ENCODE measurements at places on chromosomes 2 and 18.

DNA sequence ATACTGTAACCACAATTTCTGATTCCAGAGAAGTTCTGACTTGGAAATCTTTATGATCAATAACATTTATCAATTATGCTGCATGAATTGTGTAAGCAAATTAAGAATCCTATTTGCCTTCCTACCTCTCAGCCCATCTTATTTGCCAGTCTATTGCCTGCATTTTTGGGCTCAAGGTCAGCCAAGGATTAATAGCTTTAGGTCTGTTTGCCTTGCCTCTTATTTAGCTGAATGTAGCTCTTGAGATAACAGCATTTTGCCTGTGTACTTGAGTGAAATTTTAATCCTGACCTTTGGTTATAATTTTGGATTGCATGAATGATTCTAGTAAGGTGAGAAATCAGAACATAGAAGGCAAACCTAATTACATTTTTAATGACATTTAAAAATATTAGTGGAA is 51.2 kb downstream of the MYO3B start:
- no peak for DNase-seq

GRCh38 chr2:44774826-44775492 is 166.5 kb upstream of the SIX3 start:
- DNase-seq, result no peak

DNA sequence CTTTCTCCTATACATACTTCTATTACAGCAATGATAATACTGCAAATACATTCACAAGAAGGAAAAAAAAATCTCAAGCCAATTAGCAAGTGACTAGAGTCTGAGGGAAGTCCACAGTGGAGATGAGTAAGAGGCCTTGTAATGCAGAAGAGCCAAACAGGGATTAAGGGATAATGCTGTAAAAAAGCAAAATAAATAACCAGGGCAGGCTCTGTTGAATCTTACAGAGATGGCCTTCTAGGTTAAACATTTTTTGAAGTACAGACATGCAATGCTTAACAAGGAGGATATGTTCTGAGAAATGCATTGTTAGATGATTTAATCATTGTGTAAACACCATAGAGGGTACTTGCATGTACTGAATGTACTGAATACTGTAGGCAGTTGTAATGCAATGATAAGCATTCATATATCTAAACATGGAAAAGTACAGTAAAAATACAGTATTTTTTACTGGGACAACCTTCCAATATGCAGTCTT is 122.1 kb upstream of the RMDN2 start:
- DNase-seq, result no peak

GRCh38 chr2:162537651-162538050 is 193.7 kb downstream of the GCA start:
- DNase-seq, result no peak

DNA sequence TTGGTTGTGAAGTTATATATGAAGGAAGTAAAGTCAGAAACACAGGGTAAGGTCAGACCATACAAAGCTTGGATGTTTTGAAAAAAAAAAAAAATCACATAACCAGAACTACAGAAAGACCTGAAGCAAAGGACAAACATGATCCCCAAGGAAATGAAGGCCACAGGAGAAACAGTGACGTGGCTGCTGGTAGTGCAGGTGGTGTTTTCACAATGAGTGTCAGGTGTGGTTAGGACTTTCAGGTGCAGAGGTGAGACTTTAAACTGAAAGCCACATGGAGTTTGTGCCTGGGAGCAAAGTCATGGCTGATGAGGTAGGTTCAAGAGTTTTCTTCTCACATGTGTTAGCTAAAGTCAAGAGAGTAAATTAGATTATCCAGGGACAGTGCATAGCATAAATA is 270.7 kb downstream of the PIEZO2 start:
- no peak for DNase-seq

GRCh38 chr2:236940497-236940896 is 145.2 kb upstream of the COPS8 start:
- DNase-seq, result no peak

- no peak for DNase-seq
Measured at GRCh38 chr2:129915303-129915840, 64.1 kb upstream of the RAB6C start.

GRCh38 chr2:72895759-72896281 is 8.6 kb downstream of the SPR start:
- no peak for DNase-seq

DNA sequence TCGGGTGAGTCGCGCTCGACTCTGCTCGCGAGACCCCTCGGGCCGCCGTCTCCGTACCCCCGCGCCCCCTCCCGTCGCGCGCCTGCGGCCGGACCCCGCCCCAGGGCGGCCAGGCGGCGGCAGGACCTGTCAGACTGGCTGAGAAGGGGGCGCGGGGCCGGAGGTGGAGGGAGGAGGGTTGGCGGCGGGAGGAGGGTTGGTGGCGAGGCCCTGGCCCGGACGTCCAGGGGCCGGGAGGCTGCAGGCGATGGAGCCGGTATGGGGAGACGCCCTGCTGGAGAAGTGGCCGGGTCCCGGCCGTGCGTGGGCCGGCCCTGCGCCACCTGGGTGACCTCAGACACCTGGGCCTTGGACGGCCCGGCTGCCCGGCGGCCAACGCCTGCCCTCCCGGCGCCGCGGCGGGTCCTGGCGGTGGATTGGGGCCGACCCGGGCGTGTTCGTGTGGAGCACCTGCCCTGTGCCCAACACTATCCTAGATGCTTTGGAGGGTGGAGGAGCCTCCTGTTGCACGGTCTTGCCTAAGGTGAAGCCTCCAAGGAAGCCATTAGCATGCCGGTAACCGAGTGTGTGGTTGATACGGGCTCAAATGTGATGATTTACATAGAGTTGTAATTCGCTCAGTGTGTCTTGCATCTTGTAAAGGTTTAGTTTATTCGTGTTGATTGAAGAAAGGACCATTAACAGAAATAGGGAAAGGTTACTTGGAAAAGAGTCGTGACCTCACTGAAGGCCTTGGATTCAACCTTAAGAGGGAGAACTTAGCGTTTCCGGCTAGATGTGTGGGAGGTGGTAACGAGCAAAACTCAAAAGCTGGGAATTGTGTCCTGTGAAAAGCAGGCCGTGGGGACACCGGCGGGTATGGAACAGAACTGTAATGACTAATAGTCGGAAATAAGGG is 550 bp downstream of the MYL12B start:
- no peak for DNase-seq

DNA sequence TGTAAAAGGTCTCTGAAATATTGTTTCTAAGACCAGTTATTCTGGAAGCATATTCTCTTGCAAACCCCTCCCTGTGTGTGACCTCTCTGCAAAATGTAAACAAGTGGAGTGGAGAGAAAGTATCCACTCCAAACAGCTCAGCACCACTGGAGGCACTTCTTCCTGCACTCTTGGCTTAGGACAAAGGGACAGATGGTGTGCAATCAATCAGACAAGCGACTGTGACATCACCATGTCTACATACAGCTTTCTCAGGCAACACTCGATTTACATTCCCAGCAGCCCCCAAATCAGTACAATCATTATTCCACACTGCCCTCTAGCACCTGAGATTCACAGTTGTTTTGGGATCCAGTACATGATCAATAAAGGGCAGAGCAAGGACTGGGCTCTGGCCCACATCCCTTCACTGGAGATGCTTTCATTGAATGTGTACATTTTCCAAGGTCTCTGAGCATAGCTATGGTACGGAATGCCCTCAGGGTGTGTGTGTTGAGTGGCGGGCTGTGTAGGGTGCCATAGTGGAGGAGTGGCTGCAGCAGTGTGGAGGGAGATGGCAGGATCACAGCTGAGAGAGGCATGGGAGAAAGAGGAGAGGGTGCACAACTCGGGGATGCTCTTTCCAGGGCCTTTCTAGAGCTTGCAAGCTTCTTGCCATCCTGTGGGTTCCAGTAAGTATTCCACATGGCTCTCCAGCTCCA is 311.8 kb upstream of the ST6GAL2 start:
- no peak for DNase-seq

DNA sequence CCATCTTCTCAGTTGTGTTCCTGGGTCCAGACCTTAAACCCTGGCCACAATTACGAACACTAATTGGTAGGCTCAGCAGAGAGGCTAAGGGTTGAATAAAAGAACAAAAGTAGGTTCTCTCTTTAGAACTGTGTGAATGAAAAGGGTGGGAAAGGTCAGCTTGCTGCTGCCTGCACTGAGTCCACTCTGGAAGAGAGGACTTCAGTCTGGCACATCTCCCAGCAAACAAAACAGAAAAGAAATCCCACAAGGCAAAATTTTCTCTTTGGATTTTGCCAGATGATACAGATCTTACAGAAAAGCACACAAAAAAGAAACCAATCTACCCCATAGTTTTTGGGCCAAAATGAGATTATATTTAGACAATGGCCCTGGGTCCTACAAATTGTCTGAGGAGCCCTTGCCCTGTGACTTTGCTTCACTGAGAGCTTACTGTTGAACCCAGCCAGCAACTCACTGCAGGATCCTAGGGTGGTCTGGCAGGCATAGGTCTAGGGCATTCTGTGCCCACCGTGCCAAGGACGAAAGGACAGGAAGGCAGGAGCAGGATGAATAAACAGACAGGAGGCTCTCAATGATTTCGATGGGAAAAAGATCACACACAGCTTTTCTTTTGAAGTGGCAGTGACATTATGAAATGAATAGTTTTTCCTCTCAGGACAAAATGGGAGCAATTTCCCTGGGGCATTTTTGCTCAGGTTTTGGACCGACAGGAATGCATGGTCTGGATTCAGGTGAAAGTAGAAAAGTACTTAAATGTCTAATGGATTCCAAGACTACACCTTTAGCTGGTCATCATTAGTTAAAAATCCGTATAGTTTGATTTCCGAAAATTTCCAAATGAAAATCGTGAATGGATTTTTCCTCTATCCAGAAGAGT is 68.4 kb upstream of the STAM2 start:
- DNase-seq, result no peak

DNA sequence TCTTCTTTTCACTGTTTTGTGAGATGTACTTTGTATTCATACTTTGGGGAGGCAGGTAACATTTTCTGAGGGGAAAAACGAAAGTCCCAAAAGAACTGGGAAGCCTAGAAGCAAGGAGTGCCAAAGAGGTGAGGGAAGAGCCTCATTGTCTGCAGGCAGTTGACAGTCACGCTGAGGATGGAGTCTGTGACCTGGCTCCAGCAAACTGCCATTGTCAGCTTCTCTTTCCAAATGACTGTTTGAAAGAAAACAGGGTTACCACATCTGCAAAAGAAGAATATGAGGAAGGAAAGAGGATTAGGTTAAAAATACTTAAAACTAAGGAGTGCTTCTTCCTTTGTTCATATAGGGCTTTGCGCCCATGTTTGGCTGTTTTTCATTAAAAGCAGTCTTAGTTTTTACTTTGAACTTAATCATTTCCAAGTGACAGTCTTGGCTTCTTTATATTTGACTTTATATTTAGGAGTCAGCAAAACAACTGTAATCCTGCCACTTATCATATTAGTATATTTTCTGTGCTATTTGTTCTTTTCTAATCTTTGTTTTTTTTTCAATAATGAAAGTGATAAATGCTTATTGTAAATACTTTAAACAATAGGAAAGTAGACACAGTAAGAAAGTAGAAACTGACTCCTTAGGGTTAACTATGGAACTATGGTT is 35.0 kb downstream of the CERS6 start:
- DNase-seq, result no peak

- DNase-seq, result no peak
Measured at GRCh38 chr2:64839844-64840243, 149.4 kb upstream of the SLC1A4 start.

DNA sequence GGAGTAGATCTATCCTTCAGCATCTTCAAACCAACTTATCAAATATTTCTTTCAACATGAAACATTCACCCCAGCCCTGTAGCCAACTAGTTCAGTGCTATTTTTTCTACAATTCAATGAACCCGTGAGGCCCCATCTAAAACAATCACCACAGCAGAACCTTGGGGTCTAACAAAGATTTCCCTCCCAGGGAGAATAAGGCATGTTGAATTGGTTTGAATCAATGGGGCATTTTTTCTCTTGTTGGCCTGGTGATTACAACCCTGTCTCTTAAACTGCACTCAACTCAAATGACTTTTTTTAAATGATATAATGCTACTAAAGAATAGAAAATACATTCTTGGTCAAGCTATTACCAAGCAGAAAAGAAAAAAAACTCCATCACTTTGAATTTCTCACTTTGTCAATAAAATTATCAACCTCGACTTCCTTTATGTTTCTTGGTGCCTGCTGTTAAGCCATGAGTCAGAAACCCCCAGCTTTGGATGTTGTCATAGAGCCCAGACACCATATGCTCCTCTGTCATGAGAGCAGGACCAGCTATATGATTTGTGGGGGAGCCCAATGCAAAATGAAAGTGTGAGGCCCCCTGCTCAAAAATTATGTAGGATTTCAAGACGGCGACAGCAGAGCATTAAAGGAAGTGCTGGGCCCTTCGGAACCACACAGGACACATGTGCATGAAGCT is 282.4 kb downstream of the MEIS1 start:
- no peak for DNase-seq

DNA sequence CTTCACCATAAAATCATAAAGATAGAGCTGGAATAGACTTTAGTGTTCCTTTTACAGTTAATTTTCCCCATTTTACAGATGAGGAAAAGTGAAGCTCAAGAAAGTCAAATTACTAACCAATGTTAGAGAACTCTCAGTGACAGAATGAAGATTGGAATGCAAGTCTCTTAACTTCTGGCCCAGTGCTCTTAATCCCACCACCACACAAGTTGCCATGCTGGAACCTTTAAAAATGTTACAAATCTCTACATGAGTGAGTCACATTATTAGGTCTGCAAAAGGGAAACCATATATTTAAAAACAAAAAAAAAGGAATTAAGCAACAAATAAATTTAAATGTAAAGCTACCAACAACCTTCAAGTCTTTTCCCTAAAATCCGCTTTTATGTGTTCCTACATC is 3.5 kb downstream of the NCKAP1 start:
- DNase-seq, result no peak

DNA sequence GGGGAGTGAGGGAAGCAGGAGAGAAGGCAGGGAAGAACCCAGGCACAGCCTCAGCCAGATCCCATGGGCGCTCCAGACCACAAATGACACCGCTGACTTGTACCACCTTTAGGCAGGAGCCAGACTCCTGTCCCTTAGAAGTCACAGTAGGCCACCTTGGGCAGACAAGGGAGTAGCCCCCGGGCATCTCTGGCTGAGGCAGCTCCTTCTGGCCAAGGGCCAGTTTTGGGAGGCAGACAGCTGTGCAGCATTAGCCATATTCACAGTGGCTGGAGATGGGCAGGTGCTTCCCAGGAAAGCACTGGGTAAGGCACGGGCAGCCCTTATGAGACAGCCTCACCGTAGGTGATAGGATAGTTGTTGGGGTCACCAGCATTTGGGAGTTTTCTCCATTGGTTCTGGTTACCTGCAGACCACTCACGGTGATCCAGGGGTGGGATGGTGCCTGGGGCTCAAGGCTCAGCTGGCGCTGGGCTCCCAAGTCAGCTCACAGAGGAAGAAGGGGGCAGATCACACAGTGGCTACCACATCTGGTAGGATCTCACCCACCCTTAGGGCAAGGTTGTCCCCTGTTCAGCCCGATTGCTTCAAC is 2.1 kb downstream of the ASTL start:
- DNase-seq, result no peak

DNA sequence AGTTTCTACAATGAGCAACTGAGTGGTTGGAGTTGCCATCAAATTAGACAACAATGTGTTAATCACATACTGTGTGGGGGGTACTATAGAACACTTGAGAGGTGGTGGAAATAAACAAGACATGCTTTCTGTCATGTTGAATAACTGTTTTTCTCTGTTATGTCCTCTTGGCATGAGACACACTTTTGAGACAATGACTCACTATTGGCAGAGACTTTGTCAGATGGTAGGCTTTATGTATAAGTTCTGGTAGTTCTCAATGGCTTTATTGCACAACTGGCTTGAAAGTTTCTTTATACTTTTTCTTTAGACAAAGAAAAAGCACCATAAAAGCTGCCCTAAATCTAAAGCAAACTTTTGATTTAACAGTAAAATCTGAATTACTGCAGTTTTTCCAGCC is 578.7 kb downstream of the ADCYAP1 start:
- no peak for DNase-seq

Data from activated CD8-positive, alpha-beta memory T cell treated with anti-CD3 and anti-CD28 coated beads for 1 hour (primary cell).